Ureter (tissue), 1 donor: ENCODE measurements at places on chromosomes 6 and 20. TPM values are rescaled to one million over a fixed set of nuclear protein-coding genes. Genes with fewer than 3 reads are reported as not detected.

The BPIFA1 gene
- not detected for total RNA-seq

The CALHM4 gene
- not detected for total RNA-seq

The SAYSD1 gene
- 19.3 TPM for total RNA-seq

The ENPP3 gene
- 1.1 TPM for total RNA-seq

The CD93 gene
- 53.7 TPM for total RNA-seq

The SPATS1 gene
- total RNA-seq: not detected

The PBOV1 gene
- not detected for total RNA-seq

The CFAP61 gene
- total RNA-seq: 0.39 TPM

The C2 gene
- 17.1 TPM for total RNA-seq

The MRPL18 gene
- 69.6 TPM for total RNA-seq

The NFKBIE gene
- total RNA-seq: 8.0 TPM

The PTCRA gene
- 0.55 TPM for total RNA-seq

The SRSF12 gene
- total RNA-seq: 0.57 TPM

The WFDC9 gene
- total RNA-seq: not detected

The DCDC2 gene
- total RNA-seq: 15.2 TPM

The RALGAPB gene
- 67.9 TPM for total RNA-seq

The TMEM151B gene
- total RNA-seq: not detected

The PNISR gene
- total RNA-seq: 133 TPM

The PAK1IP1 gene
- 14.5 TPM for total RNA-seq

The DPPA5 gene
- total RNA-seq: not detected

The TBC1D32 gene
- 23.2 TPM for total RNA-seq

The STK38 gene
- 47.5 TPM for total RNA-seq

The SNRPB2 gene
- total RNA-seq: 41.8 TPM

The TRIM15 gene
- total RNA-seq: not detected

The MPIG6B gene
- 0.26 TPM for total RNA-seq

The TULP4 gene
- total RNA-seq: 119 TPM

The GABRR2 gene
- total RNA-seq: 0.73 TPM

The TREM2 gene
- 9.4 TPM for total RNA-seq

The B4GALT5 gene
- 40.9 TPM for total RNA-seq

The TTBK1 gene
- total RNA-seq: not detected

The TMC2 gene
- total RNA-seq: not detected

The SEL1L2 gene
- 0.52 TPM for total RNA-seq

The CENPW gene
- 3.8 TPM for total RNA-seq

The SLC9A8 gene
- total RNA-seq: 35.0 TPM

The SOX18 gene
- 28.1 TPM for total RNA-seq

The MCM8 gene
- 6.0 TPM for total RNA-seq

The PXT1 gene
- not detected for total RNA-seq

The EGFL8 gene
- total RNA-seq: 26.3 TPM

The HEY2 gene
- total RNA-seq: 2.0 TPM

The C20orf144 gene
- not detected for total RNA-seq

The CLPSL1 gene
- not detected for total RNA-seq

The DDX43 gene
- total RNA-seq: 0.94 TPM

The KIAA1755 gene
- total RNA-seq: 3.9 TPM

The SNAP91 gene
- 0.83 TPM for total RNA-seq

The GPLD1 gene
- 6.2 TPM for total RNA-seq

The MAS1 gene
- total RNA-seq: not detected

The TCF15 gene
- total RNA-seq: 0.65 TPM
